ENCODE measurements at places on chromosomes 6 and 20.

GRCh38 chr6:14459315-14459714 lies 341.7 kb downstream of the CD83 start:
- no peak for DNase-seq

- DNase-seq = no peak
Observed at GRCh38 chr6:157535340-157536222, 154.6 kb downstream of the ZDHHC14 start.

GRCh38 chr6:163288066-163288465 lies 126.5 kb upstream of the QKI start:
- no peak for DNase-seq

DNA sequence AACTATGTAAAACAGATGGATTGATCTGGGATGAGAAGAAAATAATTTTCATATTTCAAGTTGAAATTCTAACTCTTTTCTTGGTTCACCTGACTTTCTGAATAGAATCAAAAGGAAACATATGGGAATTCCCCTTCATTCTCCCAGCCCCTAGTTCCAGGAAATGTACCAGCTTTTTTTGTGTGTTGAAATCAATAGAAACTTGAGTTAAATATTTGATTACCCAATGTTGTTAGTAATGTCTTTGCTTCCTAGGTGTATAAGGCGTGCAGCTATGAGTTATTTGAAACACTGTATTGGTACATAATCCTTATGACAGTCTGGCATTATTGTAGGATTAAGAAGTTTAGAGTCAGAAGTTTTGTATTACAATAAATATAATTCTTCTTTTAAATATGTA lies 21.5 kb downstream of the VNN2 start:
- no peak for DNase-seq

GRCh38 chr20:2122936-2123335 lies 21.3 kb downstream of the STK35 start:
- no peak for DNase-seq

- no peak for DNase-seq
Observed at GRCh38 chr20:17960927-17961586, 7.5 kb downstream of the SNX5 start.

DNA sequence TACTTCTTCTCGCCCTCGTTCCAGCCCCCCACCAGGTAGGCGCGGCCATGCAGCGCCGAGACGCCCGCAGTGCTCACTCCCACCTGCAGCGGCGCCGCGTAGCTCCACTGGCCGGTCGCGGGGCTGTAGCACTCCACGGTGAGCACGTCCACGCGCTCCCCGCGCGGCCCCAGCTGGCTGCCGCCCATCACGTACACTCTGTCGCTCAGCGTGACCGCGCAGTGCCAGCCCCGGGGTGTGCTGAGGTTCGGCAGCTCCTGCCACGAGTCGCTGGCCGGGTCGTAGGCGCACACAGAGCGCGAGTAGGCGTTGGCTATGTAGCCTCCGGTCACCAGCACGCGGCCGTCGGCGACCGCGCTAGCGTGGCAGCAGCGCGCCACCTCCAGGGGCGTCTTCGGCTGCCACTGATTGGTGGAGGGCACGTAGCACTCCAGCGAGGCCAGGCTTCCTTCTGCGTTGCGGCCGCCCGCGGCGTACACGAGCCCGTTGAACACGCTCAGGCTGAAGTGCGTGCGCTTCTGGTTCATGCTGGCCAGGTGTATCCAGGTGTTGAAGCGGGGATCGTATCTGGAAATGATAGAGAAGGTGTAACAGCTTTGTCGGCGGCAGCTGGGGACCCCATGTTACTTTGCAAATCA lies 13.7 kb downstream of the KLHL31 start:
- peak; percentile 78 for DNase-seq

GRCh38 chr6:33925936-33926335 lies 122.1 kb upstream of the MLN start:
- DNase-seq = no peak

GRCh38 chr6:136893187-136893586 lies 28.9 kb upstream of the SLC35D3 start:
- DNase-seq = no peak

- no peak for DNase-seq
Observed at GRCh38 chr6:160386869-160387530, 38.8 kb downstream of the SLC22A3 start.

DNA sequence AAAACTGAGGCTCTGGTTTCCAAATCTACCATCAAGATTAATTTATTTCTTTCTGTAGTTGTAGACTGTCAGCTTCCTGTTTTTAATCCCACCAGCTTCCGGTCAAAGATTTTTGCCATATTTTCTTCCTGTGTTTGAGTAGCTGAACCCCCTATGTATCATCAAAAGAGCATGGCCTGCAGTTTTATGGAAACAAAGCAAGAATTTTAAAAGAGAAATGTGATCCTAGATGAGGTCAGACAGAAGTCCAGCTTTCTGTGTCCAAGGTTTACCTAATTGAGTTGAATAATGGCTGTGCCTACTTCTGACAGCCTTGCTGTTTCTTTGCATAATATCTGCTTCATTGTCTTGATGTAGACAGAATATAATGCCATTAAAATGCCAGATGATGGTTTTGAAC lies 163.7 kb downstream of the CARMIL1 start:
- DNase-seq = no peak

Measured in caudate nucleus (tissue), 63 donors.